GM23338 (cell line): ENCODE measurements at places on chromosomes 3 and 15. TPM values are rescaled to one million over a fixed set of nuclear protein-coding genes. Genes with fewer than 3 reads are reported as not detected.

FGD5 gene
- polyA plus RNA-seq = 6.9 and 7.4 TPM in 2 replicates

EPHA6 gene
- 0.35 and 0.37 TPM in 2 replicates for polyA plus RNA-seq

C2CD4A gene
- 0.30 TPM in 1 of 2 replicates, not detected in the other for polyA plus RNA-seq

CHRNB4 gene
- polyA plus RNA-seq = 0.71 and 1.4 TPM in 2 replicates

STRA6 gene
- polyA plus RNA-seq = 8.2 TPM in 2 replicates

STXBP5L gene
- 2.1 and 6.0 TPM in 2 replicates for polyA plus RNA-seq

P2RY14 gene
- 0.95 and 1.2 TPM in 2 replicates for polyA plus RNA-seq

ADAMTS7 gene
- 11.2 and 11.6 TPM in 2 replicates for polyA plus RNA-seq

KBTBD13 gene
- 0.09 TPM in 1 of 2 replicates, not detected in the other for polyA plus RNA-seq

ACAD9 gene
- polyA plus RNA-seq = 21.2 and 23.7 TPM in 2 replicates

RAMAC gene
- polyA plus RNA-seq = 50.7 and 58.6 TPM in 2 replicates

DNA sequence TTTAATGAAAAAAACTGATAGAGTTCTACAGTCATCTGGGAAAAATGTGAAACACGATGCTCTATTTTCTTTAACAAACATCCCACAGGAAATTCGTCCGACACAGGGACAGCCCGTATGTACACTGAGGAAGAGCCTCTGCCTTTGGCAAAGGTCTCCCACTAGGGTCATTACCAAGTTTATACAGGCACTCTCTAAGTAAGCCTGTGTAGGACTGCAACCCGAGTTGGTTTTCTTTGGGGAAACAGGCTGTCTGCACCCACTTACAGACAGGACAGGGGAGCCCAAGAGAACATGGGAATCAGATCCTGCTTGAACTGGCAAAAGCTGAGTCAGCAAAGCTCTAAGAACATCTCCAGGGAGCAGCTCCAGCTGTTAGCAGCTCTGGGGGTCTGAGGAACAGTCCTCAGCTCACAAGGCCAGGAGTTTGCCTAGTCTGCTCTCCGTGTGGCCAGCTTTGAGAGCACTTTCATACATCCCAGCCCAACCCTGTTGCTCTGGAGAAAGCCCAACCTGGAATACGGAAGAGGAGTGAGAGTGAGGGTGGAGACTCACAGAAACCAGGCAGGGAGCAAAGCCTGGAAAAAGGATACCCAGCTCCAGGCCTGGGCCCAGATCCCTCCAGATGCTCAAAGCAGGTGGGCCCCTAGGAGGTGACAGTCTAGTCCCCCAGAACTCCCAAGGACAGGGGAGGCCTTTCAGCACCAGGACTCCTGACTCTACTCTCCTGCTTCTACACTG is 1.9 kb downstream of the TBC1D2B start:
- peak; percentile 83 for DNase-seq

DNA sequence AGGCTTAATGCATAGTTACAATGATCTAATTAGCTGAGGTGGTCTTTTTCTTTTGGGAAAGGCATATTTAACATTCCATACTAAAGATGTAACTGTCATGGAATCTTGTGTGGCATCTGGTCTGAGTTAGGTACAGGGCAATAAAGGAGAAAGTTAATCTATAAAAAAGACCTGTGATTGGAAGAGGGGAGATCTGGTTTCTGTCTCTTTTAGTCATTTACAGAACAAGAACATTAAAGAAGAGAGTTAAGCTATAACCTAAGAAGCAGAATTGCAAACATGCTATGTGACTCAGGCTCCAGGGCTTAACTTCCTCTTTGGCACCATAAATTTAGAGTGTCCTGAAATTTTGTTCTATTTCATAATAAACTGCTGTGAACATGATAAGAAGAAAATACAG is 47.2 kb upstream of the MME start:
- peak; percentile 30 for DNase-seq

DNA sequence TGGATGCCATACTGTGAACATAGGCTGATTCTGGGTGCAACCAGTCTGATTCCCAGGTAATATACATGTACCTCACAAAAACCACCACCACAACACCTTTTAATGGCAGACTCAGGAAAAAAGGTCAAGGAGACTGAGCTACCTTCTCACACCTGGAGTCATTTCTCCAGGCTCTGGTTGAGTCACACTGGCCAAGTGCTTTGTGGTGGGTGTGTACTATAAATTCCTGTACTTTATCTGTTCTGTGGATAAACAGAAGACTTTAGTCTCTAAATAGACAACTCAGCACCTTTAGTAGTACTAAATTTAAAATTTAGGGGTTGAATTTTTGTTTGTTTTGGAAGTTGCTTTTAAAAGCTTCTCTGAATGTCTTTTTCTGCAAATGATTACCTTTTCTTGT is 46.7 kb downstream of the TOP2B start:
- no peak for DNase-seq

GRCh38 chr3:62035402-62036057 is 337.8 kb downstream of the FEZF2 start:
- no peak for DNase-seq

- peak; percentile 49 for DNase-seq
Measured at GRCh38 chr15:57485869-57486268, 105.8 kb upstream of the MYZAP start.

- DNase-seq = no peak
Measured at GRCh38 chr15:57521503-57521902, 70.2 kb upstream of the MYZAP start.

GRCh38 chr3:30511524-30512251 is 94.7 kb upstream of the TGFBR2 start:
- no peak for DNase-seq

DNA sequence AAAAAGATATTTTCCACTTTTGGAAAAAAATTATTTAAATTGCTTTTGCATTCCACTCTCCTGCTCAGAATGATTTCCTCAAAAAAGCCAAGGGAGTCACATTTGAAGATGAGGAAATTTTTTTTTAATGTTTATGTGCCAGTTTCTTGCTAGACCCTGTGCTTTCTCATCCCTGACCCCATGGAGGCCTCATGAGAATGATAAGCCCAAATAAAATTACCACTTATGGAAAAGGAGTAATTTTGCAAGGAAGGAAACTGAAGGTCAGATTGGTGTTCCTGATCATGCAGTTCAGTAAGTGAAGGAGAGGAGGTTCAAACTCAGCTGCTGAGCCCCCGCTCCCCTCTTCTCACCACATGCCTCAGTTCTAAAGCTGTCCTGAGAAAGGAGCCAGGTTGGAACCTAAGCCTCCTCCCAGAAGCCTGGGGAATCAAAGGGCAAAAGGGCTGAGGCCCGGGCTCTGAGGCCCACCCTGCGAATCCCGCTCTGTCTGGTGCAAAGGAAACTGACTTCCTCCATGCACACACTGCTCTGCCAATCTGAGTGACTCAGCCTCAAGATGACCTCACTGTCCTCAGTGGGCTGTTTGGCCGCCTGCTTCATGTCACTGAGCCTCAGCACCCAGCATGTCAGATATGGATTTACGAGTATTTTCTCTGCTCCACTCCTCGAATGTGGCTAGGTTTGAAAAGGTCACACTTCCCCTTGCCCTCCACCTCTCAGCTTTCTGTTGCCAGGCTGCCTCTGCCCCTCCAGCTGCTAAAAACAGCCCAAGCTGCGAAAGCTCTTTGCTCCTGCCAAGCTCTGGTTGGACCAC is 56.9 kb upstream of the FLNB start:
- DNase-seq = no peak

- no peak for DNase-seq
Measured at GRCh38 chr15:76146812-76147211, 87.0 kb downstream of the TMEM266 start.

- DNase-seq = peak; percentile 16
Measured at GRCh38 chr15:77160562-77161478, 89.9 kb upstream of the TSPAN3 start.

DNA sequence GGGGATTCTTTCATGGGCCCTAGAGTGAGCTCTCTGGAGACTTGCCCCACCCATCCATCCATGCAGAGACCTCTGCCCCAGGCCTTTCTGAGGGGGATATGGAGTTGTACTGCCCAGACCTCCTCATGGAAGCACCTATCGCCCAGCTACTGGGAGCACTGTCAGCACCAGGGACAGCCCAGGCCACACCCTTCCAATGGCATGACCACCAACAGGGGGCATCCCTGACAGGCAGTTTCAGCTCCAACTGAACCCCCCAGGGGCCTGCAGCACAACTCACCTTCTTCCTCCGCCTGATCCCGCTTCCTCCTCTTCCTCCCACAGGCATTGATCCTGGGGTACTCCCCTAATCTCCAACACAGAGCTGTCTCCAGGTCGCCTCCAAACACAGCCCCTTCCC is 21.8 kb downstream of the MRPS11 start:
- peak; percentile 40 for DNase-seq
